NCI-H510A treated with DMSO at 0.1 percent for 48 hours (cell line): ENCODE measurements at places on chromosomes 13 and 19.

DNA sequence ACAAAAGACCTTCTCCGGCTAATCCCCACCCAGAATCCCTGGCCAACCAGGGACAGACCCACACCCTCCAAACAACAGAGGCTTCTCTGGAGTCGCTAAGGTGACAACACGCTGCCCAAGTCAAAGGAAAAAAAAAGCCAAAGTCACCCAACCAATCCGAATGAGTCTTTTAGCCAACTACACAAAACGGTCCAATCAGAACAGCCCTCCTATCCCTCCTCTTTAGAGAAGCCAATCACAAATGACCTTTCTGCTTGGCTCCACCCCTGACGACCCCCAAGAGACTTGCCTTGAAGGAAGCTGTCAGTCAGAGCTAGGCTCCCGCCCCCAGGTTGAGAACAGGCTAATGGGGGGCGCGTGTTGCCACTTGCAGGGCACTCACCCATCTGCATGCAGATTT is 6.6 kb upstream of the FBXW9 start:
- peak; percentile 16 for DNase-seq

DNA sequence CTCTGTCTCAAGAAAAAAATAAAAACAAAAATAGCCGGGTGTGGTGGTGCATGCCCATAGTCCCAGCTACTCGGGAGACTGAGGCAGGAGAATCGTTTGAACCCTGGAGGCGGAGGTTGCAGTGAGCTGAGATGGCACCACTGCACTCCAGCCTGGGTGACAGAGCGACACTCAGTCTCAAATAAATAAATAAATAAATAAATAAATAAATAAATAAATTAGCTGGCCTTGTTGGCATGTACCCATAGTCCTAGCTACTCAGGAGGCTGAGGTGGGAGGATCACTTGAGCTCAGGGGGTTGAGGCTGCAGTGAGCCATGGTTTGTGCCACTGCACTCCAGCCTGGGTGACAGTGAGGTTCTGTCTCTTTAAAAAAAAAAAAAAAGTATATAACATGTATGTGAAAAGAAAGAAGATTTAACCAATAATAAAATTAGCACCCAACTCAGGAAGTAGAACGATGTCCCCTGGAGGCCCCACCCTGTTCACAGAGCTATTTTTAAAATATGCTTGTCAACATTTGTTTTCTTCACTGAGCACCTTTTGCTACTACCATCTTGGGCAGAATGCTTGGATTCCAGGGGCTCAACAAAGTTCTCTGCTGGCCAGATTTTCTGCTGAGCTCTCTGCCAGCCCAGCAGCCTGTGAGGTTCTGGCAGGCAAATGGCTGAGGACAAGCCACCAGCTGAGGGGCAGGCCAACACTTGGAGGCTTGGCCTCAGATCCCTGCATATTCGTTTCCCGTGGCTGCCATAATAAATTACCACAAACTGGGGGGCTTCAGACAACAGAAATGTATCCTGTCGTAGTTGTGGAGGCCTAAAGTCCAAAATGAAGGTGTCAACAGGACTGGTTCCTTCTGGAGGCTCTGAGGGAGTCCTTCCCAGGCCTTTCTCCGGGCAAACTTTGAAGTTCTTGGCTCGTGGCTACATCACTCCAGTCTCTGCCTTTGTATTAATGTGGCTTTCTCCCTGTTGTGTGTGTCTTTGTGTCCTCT is 5.2 kb downstream of the SLC25A42 start:
- DNase-seq = no peak

GRCh38 chr13:76991432-76991795 is 467 bp upstream of the CLN5 start:
- no peak for DNase-seq

DNA sequence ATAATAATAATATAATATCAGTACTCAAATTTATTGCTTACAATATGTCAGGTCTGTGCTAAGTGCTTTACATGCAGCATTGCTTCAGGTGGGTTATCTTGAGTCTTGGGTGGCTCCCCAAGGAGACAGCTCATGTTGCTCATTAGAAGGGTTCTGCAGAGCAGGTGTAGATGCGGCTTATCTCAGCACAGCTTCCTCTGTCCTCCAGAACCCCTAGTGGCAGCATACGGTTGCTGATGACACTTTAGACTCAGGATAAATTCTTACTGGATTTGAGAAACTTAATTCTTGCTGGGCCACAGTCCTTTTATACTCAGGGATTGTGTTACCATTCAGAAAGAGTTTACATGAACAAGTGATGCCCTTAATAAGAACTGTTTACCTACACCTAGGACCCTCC is 8.9 kb downstream of the COG3 start:
- DNase-seq = no peak

- DNase-seq = no peak
Observed at GRCh38 chr13:59274958-59275727, 888.6 kb downstream of the DIAPH3 start.

DNA sequence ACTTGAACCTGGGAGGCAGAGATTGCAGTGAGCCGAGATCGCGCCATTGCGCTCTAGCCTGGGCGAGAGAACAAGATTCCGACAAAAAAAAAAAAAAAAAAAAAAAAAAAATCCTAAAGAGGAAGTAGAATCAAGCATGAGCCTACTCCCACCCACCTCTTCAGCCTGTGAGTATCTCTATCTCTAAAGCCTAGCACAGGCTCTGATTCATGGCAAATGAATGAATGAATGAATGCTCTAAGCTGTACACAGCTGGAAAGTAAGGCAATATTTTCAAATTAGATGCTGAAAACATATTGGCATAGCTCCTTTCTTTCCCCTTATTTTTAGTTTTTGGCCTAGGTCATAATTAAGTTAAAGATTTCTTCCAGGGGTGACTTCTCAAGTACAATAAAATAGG is 35.7 kb upstream of the FAM216B start:
- DNase-seq = no peak

GRCh38 chr13:66576381-66576780 is 653.8 kb downstream of the PCDH9 start:
- no peak for DNase-seq

DNA sequence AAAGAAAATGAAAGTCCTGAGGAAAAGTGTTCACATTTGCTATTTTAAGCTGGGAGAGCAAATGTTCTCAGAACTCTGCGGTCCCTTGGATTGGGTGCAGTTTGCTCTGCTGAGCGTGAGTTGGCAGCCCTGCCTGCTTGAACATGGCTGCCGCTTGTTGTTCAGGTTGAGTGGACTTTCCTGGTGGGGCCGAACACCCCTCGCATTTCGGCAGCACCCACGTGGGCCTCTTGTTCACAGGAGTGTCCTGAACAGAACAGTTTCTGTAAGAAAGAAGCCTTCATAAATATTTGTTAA is 10.8 kb upstream of the RNF113B start:
- no peak for DNase-seq

GRCh38 chr19:58296104-58296503 is 9.1 kb upstream of the ERVK3-1 start:
- no peak for DNase-seq

DNA sequence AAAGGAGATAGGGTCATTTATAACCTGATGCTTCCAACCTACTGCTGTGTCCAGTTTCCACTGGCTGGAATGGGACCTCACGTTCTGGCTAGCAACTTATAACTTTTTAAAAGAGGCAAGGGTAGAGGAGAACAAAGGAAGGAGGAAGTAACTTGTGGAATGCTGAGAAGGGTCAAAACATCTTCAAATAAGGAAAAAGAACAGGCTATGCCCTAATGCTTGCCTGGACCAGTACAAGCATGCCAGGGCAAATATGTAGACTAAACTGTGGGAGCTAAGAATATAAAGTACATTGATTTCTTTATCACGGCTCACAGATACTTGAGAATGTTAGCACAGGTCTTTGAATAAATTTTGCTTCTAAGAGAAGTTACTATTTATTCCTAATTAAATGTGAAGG is 1.5 kb upstream of the ZNF561 start:
- DNase-seq = no peak

DNA sequence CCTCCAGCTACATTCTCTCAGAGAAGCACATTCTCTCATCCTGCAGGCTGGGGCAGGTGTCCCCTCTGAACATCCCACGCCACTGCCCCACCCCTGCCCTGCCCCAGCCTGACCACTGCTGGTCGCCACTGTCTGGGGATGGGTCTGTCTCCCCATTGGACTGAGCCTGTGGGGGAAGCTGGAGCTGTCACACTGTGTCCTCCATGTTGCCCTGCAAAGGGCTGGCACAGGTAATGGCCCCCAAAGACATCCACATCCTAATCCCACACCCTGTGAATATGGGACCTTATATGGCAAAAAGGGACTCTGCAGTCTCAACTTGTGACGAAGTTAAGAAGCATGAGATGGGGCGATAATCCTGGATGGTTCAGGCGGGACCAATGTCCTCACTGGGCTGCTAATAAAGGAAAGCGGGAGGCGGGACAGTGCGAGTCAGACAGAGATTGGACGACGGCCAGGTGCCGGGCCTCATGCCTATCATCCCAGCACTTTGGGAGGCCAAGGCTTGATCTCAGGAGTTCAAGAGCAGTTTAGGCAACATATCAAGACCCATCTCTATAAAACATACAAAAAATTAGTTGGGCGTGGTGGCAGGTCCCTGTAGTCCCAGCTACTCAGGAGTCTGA is 9.1 kb downstream of the AP2S1 start:
- no peak for DNase-seq

GRCh38 chr19:48795685-48796070 is 15.2 kb downstream of the BCAT2 start:
- DNase-seq = no peak

GRCh38 chr19:11434703-11435056 is 241 bp downstream of the ODAD3 start:
- no peak for DNase-seq

- no peak for DNase-seq
Observed at GRCh38 chr13:114318624-114319023, 4.3 kb downstream of the CHAMP1 start.

GRCh38 chr13:40292108-40292507 is 374.3 kb downstream of the FOXO1 start:
- DNase-seq = no peak

- no peak for DNase-seq
Observed at GRCh38 chr13:111389621-111390521, 69.4 kb downstream of the TEX29 start.

DNA sequence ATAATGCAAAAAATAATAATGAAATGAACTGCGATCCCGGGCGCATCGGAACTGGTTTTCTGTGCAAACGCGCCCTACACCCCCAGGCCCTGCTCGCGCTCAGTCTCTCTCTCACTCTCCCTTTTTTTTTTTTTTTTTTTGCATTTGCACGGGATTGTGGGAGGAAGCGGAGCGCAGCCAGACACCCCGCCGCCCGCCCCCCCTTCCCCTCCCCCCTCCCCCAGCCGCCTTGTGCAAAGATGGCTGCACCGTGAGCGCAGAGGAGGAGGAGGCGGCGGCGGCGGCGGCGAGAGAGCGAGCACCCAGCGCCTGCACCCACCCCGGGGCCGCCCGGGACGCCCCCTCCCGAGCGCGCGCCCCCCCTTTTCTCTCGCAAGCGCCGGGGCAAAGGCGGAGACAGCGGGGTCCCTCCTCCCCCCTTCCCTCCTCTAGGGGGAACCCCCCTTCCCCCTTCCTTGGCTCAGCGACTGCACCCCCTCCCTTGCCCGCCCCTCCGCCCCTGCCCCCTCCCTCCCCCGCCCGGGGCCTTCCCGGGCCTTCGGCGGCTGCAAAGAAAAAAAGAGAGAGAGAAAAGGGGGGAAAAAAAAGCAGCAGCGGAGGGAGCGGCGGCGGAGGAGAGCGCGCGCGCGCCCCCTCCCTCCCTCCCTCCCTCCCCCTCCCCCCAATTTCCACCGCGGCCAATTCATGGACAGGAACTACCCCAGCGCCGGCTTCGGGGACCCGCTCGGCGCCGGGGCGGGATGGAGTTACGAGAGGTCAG is at the start of gene PRR12:
PRR12 (plus strand) TSS at position 212 of the 760 bp plus-strand sequence; CDS start at position 685, 473 bp downstream.
- DNase-seq = peak; percentile 72

DNA sequence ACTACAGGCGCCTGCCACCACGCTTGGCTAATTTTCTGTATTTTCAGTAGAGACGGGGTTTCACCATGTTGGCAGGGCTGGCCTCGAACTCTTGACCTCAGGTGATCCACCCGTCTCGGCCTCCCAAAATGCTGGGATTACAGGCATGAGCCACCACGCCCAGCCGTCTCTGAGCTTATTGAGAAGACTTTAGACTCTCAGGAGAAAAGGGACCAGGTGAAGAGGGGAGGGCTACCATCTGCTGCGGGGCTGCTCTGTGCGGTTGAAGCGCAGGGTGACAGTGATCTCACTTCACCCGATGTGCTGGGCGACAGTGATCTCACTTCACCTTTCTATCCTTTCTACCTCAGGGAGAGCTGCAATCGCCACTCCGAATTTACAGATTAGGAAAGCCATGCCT is 25.3 kb downstream of the PDCD5 start:
- DNase-seq = no peak

DNA sequence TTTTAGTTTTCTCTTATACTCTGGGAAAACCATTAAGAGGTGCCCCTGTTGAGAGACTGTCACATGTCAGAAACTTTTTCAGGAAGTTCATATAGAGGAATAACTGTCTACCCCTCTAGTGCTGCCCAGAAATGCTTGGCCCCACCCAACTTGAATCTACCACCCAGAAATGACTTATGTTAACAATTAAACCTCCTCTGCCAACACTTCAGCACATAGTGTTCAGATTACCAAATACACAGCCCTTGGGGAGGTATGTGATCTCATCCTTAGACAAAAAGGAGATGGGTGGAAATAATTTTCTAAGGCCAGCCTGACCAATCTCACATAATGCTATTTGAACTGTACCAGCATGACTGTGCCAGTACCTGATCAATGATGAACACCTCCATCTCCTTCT is 35.6 kb downstream of the CCDC169 start:
- no peak for DNase-seq

- peak; percentile 41 for DNase-seq
Observed at GRCh38 chr13:110023729-110024644, 237.6 kb upstream of the IRS2 start.

DNA sequence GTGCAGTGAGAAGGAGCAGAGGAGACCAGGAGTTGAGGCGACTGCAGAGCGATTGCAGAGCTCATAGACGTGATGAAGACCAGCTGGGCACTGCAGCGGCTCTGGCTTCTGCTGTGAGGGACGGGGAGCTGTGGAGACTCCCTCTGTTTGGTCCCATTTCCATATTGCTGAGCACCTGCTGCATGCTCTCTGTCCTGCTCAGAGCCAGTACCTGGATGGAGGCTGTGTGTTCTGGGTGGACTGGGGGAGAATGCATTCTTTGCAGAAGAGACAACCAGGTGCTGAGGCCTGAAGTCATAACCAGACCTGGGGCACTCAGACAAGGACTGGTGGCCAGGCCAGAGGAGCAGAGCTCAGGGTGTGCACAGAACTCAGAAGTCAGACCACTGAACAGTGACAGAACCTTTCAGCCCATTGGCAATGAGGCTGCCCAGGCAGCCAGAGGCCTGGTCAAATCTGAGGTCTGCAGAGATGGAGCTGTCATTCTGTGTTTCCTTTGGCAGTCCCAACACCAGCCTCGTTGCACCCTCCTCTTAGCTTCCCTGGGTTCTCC is 1.3 kb upstream of the A1BG start:
- DNase-seq = no peak
